ENCODE measurements at places on chromosomes 2 and 18. TPM values are rescaled to one million over a fixed set of nuclear protein-coding genes. Genes with fewer than 3 reads are reported as not detected.
A peak's percentile ranks its signal among the peaks of the same experiment; 100 is the strongest.

DNA sequence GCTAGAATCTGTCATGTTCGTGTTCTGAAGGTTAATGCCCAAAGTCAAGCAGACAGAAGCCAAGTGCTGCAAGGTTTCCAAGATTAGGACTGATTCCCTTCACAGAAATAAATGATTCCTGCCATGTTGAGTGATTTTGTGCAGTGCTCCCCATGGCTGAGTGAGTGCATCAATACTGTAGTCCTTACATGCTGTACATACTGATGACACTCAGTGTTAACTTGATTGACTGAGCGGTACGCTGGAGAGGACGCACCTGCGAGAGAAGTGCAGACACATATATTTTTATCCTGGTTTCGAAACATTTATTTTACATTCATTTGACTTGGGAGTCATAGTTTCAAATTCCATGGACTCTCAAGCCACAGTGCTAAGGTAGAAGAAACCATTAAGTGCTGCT lies 92.0 kb downstream of the ASXL3 start:
- no peak for DNase-seq

DNA sequence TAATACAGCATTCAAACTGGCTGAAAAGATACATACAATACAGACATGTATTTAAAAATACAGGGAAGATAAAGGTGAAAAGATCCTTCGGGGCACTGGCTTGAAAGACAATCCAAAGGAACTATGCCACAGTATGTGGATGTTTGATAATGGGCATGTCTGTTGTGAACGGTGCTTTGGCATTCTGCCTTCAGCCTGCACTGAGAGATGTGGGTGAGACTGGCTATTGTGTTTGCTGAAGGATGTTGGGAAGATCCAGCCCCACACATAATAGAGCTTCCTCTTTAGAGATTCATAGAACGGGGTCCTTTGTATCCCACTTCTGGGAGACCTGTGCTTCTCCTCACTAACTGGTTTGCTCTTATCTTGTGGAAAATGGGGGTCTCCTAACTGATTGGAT lies 65.1 kb upstream of the CXCR4 start:
- DNase-seq = no peak

GRCh38 chr2:54191361-54192135 lies 64.5 kb downstream of the TSPYL6 start:
- no peak for DNase-seq

DNA sequence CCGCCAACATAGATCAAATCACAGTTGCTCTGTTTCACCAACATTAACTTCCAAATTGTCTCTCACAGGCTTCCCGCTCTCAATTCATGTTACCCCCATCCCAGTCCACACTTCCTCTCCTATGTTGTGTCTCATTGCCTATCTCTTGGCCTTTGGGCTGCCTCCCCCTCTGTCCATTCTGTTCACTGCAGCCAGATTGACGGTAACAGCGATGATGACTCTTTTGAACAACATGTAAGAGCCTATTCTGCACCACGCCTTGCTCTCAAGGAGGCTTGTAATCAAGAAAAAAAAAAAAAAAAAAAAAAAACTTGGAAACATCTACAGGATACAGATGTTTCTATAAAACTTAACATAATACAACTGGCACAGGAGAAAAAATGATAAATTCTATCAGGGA lies 77.3 kb upstream of the RMDN2 start:
- DNase-seq = no peak

DNA sequence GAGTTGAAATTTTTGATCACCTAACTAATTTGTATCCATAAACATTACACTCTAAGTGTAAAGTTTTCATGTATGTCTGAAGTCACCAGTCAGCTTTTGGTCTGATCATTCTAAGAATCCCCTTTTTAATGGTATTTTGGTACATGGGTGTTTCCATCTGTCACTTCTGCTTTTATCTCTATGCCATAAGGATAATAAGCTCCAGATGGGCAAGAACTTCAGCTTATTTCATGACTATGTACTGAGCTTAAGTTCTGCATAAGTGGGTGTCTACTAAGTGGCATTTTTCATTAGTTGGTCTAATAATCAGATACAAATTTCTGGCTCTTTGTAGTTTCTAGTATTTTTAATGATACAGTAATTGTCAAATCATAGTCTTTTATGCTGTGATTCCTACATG lies 20.4 kb downstream of the UBXN4 start:
- no peak for DNase-seq

DNA sequence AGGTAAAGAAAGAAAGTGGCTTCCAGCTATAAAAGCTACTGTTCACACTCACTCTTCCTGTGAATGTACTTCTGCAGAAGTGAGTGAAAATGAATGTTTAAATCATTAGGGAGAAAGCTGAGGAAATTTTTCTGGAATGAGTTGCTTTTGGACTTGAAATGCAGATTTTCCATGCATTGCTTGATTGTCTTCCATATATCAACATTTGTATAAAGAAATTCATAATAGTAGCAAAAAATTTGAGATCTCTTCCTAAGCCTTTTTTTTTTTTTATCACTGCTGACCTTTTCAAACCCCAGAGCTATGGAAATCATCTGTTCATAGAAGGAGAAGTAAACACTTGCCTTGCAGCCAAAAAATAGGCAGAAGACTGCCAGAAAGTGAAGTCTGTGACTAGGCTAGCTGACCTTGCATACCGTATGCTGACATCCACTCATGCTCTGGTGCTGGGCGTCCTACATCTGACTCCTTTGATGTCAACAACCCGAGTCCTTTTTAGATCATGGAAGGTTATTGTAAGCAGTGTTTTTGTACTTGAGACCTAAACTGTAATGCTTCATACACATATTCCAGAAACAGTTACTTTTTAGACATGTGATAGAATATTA lies 154.5 kb upstream of the RASGRP3 start:
- DNase-seq = no peak

DNA sequence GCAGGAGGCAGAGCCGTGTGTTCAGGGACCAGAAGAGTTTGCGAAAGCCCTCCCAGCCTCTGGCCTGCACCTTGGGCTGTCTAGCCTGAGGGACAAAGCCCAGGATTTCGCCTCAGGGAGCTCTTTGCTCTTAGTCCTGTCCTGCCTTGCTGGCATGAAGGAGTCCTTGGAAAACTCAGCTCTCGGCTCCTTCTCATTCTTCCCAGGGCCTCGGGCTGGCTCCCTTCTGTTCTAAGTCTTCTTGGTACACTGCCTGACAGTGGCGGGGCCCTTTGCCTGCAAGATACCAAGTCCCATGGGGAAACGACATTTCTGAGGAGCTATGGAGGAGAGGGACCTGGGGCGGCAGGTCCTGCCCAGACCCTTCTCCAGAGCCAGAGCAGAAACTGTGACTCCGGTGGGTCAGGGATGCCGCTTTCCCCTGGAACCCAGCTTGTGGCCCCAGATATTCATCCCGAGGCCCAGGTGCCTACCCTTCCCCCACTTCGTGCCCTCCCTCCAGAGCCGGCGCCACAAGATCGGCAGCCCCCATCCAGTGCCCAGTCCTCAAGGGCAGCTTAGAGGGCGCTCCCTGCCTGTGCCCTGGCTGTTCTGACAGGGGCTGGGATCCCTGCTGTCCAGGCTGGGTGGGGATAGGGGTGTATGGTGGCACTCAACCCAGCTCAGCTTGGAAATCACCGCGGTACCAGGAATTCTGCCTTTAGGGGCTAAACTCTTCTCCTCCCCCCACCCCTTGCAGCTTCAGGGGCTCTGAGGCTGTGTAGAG lies 5.5 kb upstream of the CYP26B1 start:
- DNase-seq = no peak

The TTC39C gene
- 41.5 TPM for total RNA-seq

GRCh38 chr18:7822435-7823331 lies 255.6 kb downstream of the PTPRM start:
- DNase-seq = peak; percentile 6

The SH3BP4 gene
- 5.5 TPM for total RNA-seq

- no peak for DNase-seq
Observed at GRCh38 chr2:176626796-176627195, 357.6 kb downstream of the MTX2 start.

DNA sequence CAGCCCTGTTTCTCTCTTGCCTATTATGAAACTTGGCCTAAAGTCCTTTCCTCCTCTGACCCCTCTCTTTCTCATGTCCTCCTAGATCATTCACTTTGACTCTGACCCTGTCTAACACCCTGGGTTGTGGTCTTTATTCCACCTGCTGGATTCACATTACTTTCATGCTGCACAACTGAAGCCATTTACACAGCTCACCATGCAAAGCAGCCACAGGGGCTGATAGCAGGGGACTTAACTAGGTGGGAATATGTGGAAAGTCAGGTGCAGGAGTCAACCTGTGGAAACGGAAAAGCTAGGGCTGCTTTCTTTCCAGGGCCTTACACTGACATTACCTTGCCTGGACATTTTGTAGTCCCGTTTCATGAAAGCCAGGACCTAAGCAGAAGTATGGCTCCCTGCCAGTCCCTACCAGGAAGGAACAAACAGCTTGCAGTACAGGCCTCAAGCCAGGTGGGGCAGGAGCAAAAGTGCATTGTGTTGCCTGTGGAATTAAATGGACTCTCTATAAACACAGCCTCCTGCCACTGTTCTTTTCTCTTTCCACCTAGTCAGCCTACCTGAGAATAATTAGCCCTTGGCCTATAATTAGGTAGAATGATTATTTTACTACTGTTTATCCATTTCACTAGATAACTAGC lies 11.8 kb downstream of the MAPRE3 start:
- DNase-seq = no peak

DNA sequence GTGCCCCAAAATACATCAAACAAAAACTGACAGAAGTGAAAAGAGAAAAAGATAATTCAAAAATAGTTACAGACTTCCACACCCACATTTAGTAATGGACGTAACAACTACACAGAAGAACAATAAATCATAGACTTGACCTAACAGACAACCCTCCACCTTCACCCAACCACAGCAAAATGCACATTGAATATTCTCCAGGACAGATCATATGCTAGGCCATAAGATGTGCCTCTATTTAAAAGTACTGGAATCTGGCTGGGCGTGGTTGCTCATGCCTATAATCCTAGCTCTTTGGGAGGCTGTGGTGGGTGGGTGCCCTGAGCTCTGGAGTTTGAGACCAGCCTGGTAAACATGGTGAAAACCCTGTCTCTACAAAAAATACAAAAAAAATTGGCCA lies 20.0 kb downstream of the SLC66A2 start:
- no peak for DNase-seq

- DNase-seq = no peak
Observed at GRCh38 chr2:55992455-55992854, 68.9 kb upstream of the EFEMP1 start.

DNA sequence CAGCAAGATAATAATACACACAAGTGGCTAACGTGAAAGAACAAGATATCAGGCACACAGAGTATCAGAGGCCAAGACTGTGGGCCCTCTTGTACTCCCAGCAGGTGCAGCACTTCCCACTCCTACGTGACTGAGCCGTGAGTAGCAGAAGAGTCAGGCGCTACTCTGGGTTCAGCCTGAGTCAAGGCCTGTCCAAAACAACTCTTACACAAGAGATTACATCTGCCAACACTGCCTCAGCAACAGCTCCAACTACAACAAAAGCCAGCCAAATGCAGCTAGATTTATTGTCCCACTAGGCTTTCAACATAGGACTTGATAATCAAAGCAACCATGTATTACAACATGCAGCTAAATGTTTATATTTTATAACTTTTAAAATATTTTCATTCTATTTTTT lies 56.2 kb downstream of the ITSN2 start:
- DNase-seq = peak; percentile 15

GRCh38 chr2:207969249-207969648 lies 56.1 kb downstream of the PLEKHM3 start:
- no peak for DNase-seq

The ANTXR1 gene
- total RNA-seq = 9.8 TPM

The RDH14 gene
- 25.7 TPM for total RNA-seq
